ENCODE measurements at places on chromosomes 6 and 20.
A peak's percentile ranks its signal among the peaks of the same experiment; 100 is the strongest.

GRCh38 chr20:59560588-59561227 is 43.6 kb upstream of the PHACTR3 start:
- peak; percentile 14 for DNase-seq

DNA sequence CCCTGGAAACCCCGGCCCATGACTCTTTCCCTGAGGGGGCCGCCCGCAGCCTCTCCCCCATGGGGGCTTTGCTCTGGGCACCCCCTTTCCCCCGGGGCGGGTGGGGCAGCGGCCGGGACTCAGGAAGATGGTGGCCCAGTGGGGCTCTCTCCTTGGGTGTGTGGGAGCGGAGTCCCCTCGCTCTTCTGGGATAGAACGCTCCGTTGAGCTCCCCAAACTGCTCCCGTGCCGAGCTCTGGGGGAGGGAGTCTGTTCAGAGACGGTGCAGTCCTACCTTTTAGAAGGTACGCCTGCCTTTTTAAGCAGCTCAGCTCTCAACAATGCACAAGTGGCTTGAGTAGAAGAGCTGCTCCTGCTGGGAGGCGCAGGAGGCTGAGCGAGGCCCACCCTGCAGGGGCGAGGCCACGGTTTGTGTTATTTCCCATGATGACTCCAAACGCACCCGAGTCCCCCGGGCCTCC is 21.7 kb upstream of the BHLHE23 start:
- no peak for DNase-seq

DNA sequence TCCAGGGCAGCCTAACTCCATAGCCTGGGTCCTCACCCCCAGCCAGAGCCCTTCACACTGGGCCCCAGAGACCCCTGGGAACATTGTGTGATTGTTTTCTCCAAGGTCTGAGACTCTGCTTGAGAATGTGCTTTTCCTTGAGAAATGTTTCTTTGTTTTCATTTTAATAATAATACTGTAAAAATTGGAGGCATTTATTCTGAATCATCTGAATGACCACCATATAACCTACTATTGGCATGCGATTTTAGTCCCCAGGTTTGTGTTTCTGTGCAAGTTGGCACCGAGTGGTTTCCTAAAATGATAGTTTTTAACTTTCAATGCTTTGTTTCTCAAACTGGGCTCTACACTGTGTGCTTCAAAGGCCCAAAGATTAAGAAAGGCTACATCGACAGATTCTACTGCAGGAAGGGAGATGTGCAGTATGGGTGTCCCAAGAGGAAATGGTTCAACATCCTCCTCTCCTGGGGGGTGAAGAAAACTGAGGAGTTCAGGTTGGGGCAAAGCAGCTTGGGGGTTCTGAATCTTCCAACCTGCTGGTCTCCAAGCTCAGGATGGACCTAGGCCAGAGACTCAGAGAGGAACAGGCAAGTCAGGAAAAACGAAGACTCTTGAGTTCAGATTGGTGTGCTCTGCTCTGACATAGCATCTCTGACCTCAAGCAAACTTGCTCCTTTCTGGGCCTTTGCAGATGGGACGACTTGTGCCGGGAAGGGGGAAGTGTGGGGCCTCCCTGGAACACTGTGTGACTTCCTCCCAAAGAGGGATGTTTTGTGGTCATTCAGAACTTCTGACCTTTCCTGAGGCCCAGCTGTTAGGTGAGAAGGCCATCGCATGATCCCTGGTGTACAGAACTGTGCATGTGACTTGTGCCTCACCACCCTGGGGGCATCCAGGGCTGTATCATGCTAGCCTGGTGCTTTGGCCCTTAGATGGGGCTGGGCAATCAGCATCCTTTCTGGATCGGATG is 31.0 kb downstream of the DAAM2 start:
- DNase-seq, result no peak

DNA sequence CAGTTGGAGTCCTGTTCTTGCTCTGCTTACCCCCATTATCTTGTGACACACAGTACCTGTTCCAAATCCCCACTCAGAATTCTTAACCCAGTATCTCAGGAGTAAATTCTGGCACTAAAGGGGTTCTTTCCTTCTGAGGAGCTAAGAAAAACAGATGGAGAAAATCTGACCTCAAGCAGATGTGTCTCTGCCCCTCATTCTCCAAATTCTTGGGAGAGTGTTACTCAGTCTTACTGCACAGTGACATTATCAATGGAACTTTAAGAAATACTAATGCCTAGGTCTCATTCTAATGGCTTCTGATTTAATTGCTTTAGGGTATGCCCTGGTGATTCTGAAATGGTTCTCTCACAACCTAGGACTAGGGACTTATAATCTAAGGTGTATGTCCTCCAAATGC is 40.6 kb upstream of the PTPRK start:
- peak; percentile 14 for DNase-seq
